ENCODE measurements at places on chromosomes 2 and 18.

DNA sequence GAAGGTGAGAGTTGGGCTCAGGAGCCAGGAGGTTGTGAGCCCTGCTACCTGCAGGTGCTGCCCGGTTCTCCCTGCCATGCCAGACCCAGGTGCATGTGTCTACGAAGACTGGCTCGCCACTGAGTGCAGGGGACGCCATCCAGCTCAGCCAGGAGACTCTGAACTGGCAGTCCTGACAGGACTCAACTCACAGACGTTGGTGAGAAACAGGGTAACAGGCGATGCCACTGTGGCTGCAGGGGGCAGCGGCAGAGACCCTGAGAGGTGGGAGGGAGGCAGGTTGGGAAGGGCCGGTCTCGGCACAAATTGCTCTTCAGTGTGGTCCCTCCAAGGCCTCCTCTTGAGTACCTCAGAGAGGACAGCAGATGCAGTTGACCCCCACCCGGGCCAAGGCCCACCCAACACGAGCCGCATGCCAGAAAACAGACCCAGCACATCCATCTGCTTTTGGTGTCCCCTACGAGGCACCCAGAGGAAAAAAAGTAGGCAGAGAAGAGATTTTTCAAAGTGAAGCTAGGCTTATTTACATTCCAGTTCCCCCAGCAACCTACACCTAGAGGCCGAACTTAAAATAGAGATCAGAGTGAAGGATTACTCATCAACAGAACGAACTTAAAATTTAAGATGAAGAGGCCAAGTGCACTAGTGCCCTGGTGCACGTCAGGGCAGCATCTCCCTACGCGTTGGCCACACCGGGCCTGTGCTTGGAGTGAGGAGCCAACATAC lies 184.8 kb downstream of the SEPTIN10 start:
- DNase-seq, result peak; percentile 47

DNA sequence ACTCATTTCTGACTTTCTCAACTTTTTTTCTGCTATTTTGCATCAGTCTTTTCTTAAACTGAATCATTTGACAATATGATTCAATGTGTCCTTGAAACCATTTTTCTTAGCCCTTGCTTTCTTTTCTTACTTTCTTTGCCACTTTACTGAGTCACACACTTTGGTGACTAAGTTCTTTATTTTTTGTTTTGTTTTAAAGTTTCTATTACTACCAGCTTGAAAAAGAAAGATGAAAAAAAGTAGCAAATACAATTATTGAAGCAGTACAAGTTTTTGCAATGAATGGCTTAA lies 116.5 kb downstream of the DOCK10 start:
- no peak for DNase-seq

GRCh38 chr18:44941516-44941915 lies 260.8 kb downstream of the SETBP1 start:
- DNase-seq, result no peak

DNA sequence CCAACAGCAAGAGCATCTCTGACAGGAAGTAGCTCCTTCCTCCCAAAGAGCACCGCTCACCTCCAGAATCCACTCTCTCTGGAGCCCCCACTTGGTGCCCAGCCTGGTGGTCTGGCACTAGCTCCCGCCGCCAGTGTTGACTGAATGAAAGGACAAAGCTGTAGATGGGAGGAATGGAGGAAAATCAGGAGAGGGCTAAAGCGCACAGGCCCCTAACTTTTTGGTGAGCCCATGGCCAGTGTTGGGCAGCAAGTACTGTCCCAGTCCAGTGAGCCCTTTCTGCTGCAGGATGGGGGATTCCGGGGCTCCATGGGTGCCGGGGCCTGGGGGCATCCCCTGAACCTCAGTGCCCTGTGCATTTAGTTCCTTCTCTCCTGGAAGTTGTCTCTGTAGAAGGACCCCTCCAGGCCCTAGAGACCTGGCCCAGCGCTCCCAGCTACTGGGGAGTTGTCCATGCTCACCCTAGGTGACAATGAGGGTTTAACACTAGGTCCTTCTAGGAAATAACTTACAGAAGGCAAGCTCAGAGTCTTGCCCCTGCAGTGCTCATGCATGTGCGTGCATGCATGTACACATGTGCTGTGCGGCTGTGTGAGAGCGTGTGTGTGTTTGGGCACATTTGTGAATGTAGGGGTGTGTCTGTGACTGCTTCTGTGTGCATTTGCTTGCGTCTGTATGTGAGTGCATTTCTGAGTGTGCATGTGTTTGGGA lies 33.6 kb downstream of the GLI2 start:
- no peak for DNase-seq

GRCh38 chr2:111176867-111177266 lies 56.2 kb downstream of the BCL2L11 start:
- DNase-seq, result no peak

- no peak for DNase-seq
Measured at GRCh38 chr2:64966839-64967238, 22.4 kb upstream of the SLC1A4 start.

GRCh38 chr2:18398833-18399232 lies 161.6 kb downstream of the RDH14 start:
- DNase-seq, result no peak

- no peak for DNase-seq
Measured at GRCh38 chr18:22524783-22525182, 107.1 kb upstream of the CTAGE1 start.

- no peak for DNase-seq
Measured at GRCh38 chr2:231280846-231281245, 82.4 kb downstream of the ARMC9 start.

DNA sequence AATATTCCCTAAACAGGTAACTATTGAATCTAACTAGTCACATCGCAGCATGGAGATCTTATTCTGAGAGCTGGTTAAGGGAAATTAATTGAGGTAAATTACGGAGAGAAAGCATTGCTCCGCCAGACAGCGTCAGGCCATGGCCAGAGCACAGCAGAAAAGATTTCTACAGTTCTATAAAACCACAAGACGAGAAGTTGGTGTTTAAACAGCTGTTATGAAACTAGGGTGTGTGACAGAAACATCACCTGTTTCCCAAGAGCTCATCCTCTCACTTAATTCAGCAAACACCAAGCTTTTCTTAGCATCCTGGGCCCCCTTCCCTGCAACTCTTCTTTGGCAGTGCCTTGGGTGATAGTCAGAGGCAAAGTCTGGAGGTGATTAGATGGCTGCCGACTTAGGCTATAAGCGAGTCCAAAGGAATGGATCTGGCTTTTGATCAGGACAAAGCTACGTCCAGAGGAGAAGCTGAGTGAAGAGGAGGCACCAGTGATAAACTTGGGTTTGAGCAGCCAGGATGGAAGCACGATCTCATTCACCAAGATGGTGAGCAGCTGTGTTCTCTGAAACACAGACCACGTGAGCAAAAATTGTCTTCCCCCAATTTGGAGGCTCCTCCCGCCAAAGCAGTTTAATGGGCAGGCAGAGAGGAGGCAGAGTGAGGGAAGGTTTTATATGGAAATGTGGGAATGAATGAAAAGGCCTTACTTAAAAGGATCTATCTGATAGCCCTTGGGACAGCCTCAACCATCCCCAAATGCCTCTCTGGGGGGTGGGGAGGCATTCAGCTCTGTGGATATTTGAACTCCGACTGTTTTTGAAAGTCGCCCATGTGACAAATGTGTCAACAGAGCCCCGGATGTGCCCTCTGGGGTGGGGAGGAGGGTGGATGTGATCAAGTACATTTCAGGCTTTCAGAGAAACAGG lies 57.8 kb downstream of the PKDCC start:
- no peak for DNase-seq

GRCh38 chr2:237452861-237453260 lies 34.2 kb upstream of the MLPH start:
- no peak for DNase-seq

DNA sequence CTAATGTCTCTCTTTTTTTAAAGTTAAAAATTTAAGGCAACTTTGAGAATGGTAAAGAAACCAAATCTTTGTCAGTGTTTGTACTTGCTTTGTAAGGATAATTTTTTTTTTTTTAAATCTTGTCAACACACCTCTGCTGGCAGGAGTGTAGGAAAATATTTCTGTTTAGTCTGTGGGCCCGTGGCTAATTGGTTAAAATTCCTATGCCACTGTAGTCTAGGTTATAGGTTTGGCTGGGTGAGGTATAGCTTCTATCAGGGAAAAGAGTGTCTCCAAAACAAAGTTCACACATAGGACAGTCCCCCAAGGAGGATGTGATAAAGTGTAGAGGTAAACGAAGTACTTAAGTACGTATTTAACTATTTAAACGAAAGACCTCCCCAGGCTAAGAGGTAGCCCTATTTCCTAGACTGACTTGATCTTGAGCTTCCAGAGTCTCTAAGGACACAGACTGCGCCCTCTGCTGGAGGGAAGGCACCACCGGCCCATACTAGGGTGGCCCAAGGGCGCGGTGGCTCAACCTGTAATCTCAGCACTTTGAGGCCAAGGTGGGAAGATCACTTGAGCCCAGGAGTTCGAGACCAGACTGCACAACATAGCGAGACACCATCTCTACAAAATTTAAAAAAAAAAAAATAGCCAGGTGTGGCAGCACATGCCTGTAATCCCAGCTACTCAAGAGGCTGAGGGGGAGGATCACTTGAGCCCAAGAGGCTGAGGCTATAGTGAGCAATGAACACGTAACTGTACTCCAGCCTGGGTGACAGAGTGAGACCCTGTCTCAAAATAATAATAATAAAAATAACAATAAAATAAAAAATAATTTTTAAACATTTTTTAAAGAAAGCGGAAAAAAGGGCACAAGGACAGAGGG lies 8.9 kb downstream of the TEX44 start:
- DNase-seq, result peak; percentile 100

DNA sequence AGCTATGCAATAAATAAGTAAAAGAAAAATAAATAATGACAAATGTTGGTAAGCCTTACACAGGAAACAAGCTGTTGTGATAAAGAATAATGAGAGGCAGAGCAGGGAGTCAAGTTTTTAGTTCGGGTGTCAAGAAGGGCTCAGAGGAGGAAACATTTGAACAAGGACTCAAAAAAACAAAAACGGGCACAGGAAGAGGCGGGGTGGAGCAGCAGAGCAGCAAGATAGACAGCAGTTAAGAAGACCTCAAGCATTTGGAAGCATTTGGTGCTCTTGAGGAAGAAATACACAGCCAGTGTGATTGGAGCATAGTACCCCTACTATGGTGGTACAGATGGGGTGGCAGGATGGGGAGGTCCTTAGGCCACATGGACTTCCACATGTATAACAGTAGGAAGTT lies 2.8 kb downstream of the TMEM169 start:
- DNase-seq, result no peak

DNA sequence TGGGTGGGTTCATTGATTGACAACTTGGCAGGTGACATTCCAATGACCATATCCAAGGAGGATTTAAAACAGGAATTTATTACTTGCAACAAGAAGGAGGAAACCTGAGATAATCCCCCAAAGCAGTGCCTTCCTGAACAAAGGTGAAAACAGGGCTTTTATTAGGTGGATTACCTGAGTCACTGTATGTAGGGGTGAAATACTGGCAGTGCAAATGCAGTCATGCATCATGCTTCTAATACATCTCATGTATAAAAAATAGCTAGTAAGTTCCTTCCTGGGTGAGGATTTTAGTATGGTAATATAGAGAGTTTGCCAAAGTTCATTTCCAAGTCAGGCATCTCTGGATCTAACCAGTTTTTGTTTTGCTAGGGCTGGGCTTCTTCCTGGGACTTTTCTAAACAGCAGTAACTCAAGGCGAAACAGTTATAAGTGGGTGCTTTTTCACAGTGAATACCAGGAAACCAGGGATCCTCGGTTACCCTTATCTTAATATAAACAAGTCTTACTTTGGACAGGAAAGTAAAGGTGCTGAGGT lies 583.4 kb upstream of the LRRTM1 start:
- no peak for DNase-seq

DNA sequence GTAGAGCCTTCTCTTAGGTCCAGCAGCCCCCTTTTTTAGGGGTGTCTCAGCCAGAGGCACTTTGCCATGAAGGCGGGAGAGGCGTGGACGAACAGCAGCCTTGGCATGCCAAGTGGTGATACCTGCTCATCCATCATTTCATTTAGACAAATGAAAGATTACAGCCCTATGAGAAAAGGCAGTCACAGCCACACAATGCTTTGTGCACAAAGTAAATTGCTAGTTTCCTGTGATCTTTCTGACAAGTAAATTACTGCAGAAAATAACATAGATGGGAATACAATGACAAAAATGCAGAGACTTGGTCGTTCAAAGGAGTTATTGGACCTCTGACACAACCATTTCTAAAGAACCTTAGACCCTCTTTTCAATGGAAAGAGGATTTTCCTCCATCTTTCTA lies 94.9 kb downstream of the RND3 start:
- no peak for DNase-seq

DNA sequence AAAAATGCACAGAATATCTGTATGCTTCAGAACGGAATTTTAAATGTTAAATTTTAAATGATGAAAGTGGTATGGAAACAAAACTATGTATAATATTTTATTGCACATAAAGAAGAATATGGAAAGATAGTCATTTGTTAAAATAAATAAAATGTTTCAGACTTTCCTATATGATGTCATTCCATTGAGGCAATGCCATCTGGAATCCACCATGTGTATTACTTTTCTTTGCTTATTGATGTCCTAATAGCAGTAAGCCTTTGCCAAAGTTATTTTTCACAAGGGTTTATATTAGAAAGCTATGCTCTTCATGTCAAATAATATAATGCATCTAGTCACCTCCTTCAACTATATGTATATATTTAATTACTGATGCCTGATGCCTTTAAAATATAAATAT lies 601.6 kb upstream of the PKDCC start:
- DNase-seq, result no peak

GRCh38 chr2:237860273-237860935 lies 981 bp downstream of the RAMP1 start:
- no peak for DNase-seq

GRCh38 chr18:7735626-7736175 lies 168.6 kb downstream of the PTPRM start:
- no peak for DNase-seq

DNA sequence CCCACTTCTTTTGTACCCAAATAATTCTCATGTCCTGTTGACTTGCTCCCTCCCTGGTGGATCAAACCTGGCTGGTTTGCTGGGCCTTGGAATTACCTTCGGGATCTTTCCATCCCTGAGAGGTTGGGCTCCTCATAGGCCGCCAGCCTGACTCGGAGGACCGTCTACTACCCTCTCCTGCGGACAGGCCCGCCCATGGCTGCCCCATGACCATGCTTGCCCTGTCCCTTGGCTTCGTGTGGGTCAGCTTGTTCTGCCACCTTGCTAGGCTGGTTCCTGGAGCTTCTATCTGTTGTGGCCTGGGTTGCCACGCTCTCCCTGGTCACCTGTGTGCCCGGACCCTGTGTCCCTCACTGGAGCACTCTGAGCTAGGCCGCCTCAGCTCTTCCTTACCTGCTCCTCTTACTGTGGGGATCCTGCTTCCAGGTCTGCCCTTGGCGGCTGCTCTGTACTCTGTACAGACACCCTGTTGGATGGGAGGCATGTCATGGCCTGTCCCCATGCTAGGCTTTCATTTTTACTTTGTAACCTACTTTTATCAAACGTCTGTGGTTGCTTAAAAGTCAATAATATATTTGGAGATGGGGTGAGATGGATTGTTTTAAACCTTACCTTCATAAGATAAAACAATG lies 29.7 kb upstream of the FHL2 start:
- DNase-seq, result no peak

DNA sequence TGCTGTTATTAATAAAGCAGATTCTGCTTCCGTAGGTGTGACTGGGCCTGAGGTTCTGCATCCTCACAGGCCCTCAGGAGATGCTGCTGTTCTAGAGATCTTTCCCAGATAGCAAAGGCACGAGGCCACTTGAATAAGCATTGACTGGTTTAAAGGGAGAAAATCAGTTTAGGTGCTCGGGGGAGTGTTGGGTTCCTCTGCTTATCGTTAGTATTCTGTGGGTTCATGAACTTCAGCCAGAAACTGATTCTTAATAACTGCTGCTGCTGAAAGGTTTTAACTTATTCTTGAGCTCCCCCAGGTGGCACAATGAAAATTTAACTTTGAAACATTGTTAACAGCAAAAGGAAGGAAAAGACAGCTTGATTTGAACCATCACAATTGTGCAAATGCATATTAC lies 56.9 kb downstream of the ITGA6 start:
- DNase-seq, result peak; percentile 33
